ENCODE measurements at places on chromosomes 5 and 9.

DNA sequence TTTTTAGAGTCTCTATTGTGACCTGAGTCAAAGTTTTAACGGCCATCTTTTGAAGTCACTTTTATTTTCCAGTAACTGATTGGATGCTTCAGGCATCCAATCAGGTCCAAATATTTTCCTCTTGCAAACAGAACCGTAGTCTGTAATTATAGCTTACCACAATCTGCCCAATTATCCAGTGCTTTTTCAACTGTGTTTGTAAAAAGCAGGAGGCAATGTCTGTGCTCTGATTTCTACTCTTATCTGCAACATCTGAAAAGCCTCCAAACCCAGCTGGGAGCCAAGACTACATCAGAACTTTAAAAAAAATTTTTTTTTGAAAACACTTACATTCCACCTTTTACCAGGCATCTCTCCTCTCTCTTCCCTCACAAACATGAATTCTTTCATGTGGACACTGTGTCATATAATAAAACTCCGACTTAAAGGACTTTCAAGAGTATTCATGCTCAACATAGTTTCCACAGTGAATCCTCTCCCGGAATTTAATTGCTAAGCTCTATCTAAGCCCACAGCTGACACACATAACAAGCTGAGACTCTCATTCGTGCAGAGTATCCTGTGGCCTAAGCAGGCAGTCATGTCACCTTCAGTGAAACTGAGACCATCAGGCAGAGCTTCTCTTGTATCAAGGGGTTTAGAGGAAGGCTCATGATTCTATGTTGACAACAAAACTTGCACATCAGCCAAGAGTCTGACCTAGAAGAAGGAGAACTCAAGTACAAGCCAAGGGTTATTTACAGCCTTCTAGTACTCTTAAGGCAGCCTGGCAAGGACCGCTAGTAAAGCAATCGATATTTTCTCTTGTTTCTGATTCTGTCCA is 272.7 kb downstream of the TLE1 start:
- no peak for DNase-seq

DNA sequence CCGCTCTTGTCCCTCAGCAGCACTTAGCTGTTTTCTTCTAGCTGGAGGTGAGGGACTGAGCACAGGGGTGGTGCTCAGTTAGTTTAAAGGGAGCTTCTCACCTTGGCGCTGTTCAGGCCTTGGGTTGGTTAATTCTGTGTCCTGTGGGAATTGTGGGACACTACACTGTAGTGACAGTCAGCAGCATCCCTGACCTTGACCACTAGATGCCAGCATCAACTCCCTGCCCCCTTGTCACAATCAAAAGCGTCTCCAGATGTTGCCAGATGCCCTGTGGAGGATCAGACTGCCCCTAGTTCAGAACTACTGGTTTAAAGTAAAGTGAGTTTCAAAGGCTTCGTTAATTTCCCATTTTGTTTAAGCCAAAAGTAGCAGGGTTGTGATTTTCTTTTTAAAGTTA is 65.5 kb upstream of the DMRT3 start:
- no peak for DNase-seq

GRCh38 chr5:120644516-120644915 is 180.4 kb downstream of the PRR16 start:
- DNase-seq, result no peak

- no peak for DNase-seq
Observed at GRCh38 chr9:124553738-124554137, 46.5 kb upstream of the NR5A1 start.

DNA sequence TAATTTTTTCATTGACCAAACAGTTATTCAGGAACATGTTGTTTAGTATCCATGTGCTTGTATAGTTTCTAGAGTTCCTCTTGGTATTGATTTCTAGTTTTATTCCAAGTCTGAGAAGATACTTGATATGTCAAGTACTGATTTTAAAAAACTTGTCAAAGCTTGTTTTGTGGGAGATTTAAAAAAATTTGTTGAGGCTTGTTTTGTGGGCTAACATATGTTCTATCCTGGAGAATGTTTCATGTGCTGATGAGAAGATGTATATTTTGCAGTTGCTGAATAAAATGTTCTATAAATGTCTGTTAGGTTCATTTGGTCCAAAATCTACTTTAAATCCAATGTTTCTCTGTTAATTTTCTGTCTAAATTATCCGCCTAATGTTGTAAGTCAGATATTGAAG is 1065.1 kb upstream of the WWC1 start:
- no peak for DNase-seq

DNA sequence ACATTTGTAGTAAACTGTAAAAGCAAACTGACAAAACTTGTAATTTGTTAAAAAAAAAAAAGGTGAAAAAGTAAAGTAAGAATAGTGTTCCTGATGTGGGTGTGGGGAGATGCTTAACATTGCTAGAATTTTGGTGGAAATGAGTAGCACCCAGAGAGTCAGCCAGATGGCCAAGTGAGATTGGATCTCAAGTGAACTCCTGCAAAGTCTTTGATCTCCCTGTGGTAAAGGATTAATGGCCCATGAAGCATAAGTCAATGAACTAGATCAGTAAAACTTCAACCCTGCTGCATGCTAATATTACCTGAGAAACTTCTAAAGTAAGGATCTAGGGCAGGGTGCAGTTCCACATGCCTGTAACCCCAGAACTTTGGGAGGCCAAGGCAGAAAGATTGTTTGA is 19.0 kb upstream of the FAM169A start:
- no peak for DNase-seq

DNA sequence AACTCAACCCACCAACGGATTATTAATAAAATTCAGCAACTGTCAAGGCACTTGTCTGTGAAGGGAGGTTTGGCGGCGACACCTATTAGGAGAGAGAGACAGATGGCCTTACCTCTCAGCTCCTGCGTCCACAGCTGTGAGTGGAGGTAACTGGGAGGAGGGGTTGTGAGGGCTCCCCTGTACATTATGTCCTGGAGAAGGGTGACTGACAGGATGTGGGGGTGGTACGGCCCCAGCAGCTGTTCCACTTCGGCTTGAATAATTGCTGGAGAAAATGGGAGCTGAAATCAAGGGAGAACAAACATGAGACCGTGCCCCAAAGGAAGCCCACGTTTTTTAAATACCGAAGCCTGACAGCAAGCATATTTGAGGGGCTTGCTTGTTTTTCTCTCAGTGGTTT is 353.5 kb upstream of the RFX3 start:
- peak; percentile 94 for DNase-seq

DNA sequence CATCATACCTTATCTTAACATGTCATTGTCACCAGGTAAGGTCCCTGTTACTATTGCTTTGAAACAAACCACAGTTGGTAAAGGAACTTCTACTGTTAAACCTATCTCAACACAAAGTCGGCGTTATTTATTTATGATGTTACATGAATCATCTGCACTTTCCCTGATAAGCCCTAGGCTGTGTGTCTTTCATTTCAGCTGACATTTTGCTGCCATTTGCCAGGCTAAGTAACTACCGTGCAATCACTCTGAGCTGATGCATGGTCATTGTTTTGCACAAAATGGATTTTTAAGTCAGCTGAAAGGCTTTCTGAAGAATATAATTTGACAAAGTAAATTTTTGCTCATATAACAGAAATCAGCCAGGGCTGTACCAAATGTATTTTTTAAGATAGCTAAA is 546.5 kb downstream of the ZNF608 start:
- DNase-seq, result no peak

- DNase-seq, result no peak
Observed at GRCh38 chr9:6630502-6631206, 14.9 kb downstream of the GLDC start.

DNA sequence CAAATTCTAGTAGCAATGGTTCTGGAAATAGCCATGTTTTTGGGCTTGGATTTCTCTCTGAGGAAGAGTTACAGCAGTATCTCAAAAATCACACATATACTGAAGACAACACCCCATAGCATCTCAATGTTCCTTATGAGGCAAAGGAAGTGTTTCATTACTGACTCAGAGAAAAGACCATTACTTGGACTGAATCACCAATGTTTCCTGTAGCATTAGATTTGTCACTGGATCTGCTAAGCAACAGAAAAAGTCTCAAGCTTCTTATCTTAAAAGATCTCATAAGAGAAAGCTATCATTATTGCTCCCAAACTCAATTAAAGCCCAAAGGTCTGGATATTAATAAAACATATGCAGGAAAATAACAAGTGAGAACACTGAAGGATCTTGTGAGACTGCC is 272.4 kb downstream of the ADAMTS6 start:
- DNase-seq, result no peak

- DNase-seq, result peak; percentile 49
Observed at GRCh38 chr5:170614720-170615119, 110.9 kb downstream of the KCNIP1 start.

DNA sequence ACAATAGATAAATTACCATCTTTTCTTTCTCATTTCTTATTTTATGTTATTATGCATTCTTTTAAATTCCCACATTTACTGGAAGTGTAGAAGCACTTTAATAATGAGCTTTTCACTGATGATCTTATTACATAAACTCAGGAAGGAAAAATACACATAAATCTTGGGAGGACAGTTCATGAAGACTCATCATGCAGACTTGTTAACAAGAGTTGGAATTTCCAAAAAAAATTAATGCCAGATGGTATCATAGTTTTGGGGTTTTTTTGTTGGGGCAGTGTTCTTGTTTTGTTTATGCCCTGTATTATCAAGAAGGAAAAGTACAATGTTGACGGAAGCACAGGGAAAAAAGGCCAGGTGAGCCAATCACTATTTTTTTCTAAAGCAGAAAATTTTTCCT is 35.1 kb downstream of the CEMIP2 start:
- no peak for DNase-seq

DNA sequence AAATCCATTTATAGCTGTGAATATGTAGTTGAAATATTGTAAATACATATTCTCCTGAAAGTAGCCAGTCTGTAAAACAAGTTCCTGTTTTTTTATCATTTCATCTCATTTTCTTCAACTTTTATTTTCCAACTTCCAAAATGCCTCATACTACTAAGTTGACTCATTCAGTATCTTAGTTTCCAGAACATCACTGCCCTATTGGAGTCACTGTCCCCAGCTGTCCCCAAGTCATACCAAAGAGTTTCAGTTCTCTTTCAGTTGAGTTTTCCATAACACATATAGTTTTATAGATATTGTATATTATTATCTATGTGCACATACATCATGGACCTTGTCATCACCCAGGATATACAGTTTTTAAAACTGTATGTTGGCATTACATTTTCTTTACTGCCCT is 261.7 kb downstream of the CDH12 start:
- no peak for DNase-seq

GRCh38 chr5:163352531-163352930 is 84.9 kb upstream of the CCNG1 start:
- no peak for DNase-seq

GRCh38 chr9:73847536-73847935 is 649.6 kb upstream of the RORB start:
- DNase-seq, result no peak

- peak; percentile 62 for DNase-seq
Observed at GRCh38 chr9:34633851-34634550, 3.6 kb downstream of the SIGMAR1 start.

- DNase-seq, result no peak
Observed at GRCh38 chr5:93635991-93636390, 53.0 kb downstream of the NR2F1 start.

DNA sequence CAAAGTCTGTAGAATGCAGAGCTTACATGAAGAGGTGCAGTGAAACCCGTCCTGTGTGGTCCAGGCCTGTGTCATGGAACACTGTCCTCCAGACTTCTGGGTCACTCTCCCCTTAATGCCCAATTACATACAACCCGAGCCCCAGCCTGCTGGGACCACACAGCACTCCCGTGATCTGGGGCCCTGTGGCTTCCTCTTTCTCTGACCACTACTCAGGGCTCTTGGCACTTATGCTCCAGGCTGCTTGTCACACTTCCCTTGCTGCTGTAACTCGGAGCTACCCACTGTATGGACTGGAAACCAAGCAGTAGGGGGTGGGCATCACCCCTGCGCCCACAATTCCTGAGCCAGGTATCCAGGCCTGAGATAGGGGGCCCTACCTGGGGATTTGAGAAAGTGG is 10.3 kb upstream of the IL3 start:
- DNase-seq, result no peak

DNA sequence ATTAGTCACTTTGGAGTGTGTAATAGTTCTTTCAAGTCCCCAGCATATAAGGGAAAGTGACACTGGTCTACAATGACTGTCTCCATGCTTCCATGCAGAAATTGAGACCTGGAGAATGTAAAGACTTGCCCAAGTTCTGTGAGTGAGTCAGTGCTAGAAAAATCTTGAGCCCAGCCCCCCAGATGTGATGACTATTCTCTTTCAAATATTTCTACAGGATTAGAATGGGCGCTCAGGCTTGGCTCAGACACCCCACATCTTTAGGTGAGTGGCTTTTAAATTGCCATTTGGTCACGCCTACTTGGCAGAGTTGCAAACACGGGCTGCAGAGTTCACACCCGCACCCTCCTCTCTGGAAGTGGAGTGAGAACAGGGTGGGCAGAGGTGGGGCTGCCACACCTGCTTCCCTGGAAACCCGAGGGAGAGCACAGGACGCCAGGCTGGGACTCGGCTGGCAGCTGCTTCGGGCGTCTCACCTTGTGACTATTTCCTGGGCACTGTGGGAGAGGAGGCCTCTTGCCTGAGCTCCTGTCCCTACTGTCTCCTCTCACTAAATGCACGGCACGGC is 37.6 kb downstream of the ROPN1L start:
- DNase-seq, result no peak

DNA sequence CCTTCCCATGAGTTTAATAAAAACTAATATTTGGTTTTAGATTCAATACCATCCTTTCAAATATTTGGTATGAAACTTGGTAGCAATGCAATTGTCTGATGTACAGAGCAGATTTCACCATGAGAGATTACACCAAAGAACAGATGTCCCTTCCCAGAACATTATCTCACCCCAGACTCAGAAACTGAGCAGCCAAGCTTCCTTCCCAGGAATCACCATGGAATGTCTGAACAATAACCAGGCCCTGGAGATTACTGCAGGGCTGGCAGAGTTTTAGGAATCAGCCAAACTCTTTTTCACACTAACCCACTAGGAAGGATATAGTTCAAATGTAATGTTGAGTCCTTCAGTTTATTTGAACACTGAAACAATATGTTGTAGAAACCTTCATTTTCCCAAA is 23.9 kb downstream of the CLTA start:
- no peak for DNase-seq

GRCh38 chr9:137233143-137233980 is 2.7 kb downstream of the SLC34A3 start:
- no peak for DNase-seq

GRCh38 chr9:63816751-63817621 is 1468.0 kb downstream of the FOXD4L5 start:
- no peak for DNase-seq

All from NCI-H1694 treated with DMSO at 0.1 percent for 48 hours (cell line).